Prostate gland (tissue), 2 donors: ENCODE measurements at places on chromosomes 4 and X. TPM values are rescaled to one million over a fixed set of nuclear protein-coding genes. Genes with fewer than 3 reads are reported as not detected.
A peak's percentile ranks its signal among the peaks of the same experiment; 100 is the strongest.

TMEM31 gene
- total RNA-seq: 7.6 TPM

DNA sequence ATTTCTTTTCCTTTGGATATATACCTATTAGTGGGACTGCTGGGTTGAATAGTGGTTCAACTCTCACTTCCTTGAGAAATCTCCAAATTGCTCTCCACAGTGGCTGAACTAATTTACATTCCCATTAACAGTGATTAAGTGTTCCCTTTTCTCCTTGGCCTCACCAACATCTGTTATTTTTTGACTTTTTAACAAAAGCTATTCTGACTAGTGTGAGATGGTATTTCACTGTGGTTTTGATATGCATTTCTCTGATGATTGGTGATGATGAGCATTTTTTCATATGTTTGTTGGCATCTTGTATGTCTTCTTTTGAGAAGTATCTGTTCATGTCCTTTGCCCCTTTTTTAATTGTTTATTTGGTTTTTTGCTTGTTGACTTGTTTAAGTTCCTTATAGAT lies 413.0 kb downstream of the MAPK10 start:
- no peak for DNase-seq

DNA sequence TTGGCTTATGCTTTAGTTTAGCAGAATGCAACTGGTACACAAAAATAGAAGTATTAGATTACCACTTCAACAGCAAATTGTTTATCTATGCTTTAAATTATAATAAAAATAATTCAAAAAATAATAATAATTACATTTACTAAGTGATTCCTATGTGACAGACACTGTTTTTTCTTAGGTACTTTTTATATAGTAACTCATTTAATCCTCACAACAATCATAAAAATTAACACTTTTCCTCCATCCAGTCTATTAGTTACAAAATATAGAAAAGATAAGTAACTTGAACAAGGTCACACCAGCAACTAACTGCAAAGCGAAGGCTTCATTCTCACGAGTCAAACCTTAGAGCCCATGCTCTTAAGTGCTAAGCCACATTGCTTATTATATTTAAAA lies 155.2 kb downstream of the PDGFC start:
- no peak for DNase-seq

GRCh38 chrX:8803326-8803725 lies 2.1 kb upstream of the FAM9A start:
- no peak for DNase-seq

GRCh38 chr4:77959566-77960338 lies 97.1 kb downstream of the MRPL1 start:
- peak; percentile 23 for DNase-seq

DNA sequence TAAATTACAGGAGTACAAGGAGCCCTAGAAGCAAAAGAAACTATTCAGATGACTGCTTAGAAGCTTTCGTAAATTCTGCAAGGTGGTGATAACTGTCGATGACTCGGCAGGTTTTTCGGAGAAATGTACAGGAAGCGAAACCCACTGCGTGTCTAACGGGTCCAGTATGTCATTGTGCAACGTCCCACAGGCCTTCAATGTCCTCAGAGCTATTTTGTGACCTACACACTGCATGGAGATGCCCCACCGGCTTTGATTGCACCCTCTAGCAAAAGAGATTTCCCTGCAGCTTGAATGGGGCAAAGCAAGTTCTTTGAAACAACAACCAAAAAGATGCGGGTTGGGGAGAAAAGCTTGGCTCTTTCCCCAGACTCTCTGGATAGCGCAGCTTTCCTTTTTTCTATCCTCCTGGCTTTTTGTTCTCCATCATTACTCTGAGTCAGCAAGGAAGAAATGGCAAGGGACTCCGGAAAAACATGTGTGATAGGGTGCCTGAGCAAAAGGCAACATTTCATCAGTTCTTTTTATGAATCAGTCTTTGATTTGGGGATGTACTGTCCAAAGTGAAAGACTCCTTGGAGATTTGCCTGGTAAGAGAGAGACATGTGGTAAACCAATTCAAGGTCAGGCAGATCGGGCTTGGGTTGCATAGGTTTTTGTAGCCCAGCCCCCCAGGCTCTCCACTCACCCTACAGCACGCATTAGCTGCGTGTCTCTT lies 112.0 kb upstream of the TBL1X start:
- DNase-seq: no peak

DNA sequence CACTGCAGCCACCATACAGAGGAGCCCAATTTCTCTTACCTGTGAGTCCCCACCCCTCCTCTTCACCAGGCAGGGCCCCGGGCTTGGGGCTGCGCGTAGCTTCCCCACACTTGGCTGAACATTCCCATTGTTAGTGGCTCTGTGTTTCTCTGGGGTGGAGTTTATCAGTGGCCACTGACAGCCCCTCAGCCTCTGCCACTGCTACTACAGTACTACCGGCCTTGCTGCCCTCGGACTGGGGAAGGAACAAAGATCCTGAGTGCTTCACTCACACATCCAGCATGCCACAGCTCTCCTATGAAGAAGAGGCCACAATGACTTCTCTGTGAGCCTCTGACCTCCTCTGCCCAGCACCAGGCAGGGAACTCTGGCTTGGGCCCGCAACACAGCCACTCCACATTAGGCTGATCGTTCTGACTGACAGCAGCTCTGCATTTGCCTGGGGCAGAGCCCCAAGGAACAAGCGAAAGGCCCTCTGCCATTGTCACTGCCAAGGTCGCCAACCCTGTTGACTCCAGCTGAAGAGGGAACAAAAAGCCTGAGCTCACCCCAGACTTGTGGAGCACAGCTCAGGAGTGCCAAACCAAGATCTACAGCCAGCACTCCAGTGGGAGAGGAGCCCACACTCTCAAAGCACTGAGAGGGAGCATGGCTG lies 24.0 kb downstream of the ABCB7 start:
- no peak for DNase-seq

DNA sequence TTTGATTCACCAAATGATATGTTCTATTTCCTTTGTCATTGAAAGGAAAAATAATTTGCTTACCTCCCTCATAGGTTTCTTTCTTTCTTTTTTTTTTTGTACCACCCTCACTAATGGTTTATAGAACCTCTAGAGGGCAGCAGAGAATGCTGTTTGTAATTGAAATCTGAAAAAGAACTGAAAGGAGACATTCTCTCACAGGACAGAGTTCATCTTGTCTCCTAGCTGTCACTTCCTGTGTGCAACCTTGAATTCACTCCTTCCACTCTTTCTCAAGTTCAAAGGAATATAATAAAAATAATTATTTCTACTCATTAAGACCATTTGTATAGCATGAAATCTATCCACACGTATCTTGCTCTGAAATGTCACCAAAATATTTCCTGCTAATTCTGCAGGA lies 51.0 kb downstream of the GUCY1B1 start:
- DNase-seq: no peak

DNA sequence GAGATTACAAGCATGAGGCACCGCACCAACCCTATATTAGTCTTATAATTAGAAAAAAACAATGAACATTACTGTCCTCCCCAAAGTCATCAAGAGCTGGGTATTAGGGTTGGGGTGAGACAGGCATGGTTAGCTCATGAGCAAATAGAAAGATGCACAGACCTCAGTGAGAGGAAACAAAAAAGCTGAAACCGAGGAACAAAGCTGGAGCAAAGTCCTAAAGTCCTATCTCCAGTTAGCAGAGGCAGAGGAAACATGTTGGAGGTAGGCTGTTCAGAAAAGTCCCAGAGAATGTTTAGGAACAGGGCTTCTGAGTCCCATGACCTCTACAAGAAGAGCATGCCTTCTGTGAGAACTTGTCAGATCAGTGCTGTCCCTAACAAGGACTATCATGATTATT lies 4.6 kb upstream of the PCYT1B start:
- no peak for DNase-seq
